ENCODE measurements at places on chromosomes 5 and 9.

- DNase-seq, result no peak
Measured at GRCh38 chr9:132983491-132984201, 5.2 kb downstream of the GFI1B start.

DNA sequence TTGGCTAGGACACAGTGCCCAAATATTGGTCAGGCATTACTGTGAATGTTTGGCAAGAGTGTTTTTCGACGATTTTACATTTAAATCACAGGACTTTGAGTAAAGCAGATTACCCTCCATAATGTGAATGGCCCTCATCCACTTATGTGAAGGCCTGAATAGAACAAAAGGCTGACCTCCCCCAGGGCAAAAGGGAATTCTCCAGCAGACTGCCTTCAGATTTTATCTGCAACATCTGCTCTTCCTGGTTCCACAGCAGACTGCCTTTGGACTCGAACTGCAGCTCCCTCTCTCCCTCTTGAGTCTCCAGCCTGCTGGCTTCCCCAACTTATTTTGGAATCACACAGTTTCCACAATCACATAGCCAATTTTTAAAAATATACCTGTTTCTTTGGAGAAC, 7.1 kb upstream of the TMEM215 start:
- DNase-seq, result no peak

GRCh38 chr9:2125906-2126305, 110.8 kb downstream of the SMARCA2 start:
- no peak for DNase-seq

GRCh38 chr9:134688661-134689320, 47.2 kb downstream of the COL5A1 start:
- no peak for DNase-seq

DNA sequence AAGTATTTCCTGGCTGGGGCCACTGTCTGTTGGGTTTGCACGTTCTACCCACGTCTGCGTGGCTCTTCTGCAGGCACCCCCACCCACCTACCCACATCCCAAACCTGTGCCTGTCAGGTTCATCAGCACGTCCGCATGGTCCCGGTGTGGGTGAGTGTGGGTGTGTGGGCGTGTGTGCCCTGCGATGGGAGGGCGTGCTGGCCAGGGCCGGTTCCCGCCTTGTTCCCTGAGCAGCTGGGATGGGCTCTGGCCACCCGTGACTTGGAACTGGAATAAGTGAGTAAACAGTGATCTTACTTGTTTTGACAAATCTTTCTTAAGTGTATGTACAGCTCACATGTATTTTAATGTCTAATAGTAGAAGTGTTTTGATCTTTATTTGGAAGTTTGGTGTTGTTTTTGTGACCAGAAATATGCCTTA, 20.4 kb downstream of the ERGIC1 start:
- no peak for DNase-seq

DNA sequence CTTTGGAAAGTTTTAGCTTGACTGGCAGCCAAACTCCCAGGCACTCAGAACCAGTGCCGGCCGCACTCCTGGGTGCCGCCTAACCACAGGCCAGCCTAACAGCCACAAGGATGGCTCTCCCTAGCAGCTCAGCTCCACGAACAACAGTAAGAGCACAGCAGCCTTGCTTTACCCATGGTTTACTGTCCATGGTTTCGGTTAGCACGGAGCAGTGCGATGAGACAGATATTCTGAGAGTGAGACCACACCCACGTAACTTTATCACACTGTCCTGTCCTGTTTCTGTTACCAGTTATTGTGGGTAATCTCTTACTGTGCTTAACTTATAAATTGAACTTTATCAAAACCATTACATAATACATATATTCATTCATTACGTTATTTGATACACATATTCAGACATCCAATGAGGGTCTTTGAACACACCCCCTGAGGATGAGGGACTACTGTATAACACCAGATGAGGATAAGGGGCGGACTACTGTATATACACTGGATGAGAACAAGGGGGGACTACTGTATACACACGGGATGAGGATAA, 12.4 kb downstream of the CLPTM1L start:
- no peak for DNase-seq

GRCh38 chr5:104977529-104977928, 1414.9 kb upstream of the NUDT12 start:
- no peak for DNase-seq

DNA sequence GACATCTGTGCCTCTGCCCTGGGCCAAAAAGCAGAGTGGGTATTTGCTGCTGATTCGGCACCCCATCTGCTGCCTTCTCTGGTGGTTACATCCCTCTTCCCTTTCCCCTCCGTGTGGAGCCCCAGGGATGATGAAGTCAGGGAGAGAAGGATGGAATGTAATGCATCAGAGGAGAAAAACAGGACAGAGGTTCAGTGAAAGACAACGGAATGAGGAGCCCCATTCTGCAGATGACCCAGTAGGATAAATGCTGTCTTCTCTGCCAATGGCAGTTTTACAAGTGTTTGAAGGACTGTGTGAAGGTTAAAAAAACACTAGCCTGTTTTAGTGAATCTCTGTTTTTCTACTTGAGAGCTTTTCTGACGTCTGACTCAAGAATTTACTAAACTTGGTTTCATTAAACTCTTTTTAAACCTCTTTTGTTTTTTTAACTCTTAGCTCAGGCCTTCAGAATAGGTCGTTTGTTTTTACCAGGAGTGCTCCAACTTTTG, 86.3 kb downstream of the NLN start:
- no peak for DNase-seq

GRCh38 chr9:2024888-2025782, 10.0 kb downstream of the SMARCA2 start:
- no peak for DNase-seq

- no peak for DNase-seq
Measured at GRCh38 chr5:163821142-163821541, 315.7 kb downstream of the MAT2B start.

GRCh38 chr5:149838881-149839739, 105.5 kb downstream of the PDE6A start:
- DNase-seq, result no peak

- DNase-seq, result no peak
Measured at GRCh38 chr9:98380065-98380681, 124.7 kb upstream of the TBC1D2 start.

DNA sequence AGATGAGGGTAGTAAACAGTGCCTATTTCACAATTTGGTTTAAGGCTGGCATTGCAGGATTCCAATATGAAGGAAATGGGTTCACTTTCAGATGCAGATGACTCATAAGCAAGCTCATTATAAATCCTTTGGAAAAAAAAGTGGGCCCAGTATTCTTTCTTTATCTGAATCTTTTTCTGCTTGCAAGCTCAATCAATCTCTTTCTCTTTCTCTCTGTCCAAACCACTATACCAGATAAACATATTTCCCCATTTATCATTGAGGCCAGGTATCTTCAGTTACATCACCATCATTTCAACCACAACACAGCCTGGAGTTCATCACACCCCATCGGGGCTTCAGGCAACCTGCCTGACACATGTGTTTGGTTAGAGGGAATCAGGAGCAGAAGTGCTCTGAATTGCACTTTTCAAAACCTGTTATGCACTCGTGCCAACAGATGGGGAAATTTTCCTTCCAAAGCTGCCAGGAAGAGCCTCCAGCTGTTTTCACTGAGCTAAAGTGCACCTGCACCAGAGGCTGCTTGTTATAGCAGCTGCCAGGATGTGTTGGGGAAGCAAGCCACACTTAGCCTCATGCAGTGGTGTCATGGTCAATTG, 30.0 kb upstream of the MAMDC2 start:
- no peak for DNase-seq

GRCh38 chr5:60352992-60353599, 346.9 kb downstream of the DEPDC1B start:
- no peak for DNase-seq

DNA sequence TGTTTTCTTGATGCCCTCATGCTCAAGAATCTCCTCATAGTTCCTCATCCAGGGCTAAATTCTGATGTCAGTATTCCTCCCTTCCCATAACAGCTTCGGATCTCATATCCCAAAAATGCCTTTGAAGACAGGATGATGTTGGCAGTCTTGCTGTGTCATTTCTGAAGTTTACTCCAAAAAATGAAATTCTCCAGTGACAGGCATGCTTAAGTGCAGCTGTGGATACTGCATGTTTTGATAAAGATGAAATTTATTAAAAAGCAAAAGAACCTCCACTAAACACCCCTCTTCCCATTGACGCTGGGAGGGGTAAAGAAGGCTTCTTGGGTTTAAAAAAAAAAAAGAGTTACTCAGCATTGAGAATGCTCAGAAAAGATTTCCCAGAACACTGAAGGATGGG, 43.1 kb downstream of the NDST1 start:
- no peak for DNase-seq

DNA sequence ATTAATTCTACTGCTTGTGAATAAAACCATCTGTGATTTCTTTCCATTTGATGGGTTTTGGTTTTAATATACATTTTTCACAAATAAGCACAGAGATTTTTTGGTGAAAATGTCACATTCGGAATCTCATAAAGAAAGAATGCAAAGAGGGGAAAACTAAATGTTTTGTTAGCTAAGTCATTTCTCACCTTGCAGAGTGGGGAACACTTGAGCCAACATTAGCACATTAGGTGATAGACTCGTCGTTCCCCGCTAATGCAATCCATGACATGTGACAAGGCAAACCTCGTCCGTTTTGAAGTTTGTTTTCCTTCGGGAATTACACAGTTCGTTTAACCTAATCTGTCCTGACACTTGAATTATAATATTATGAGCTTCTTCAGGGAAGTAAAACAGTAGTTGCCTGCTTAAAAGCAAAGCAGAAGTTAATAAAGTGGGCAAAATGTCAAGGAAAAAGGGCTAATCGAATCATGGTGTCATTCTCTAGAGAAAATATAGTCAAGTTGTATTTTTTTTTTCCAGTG, 95.8 kb upstream of the LMX1B start:
- no peak for DNase-seq

GRCh38 chr9:18485714-18486113, 11.8 kb downstream of the ADAMTSL1 start:
- no peak for DNase-seq

GRCh38 chr5:101437351-101437750, 534.3 kb upstream of the ST8SIA4 start:
- no peak for DNase-seq

DNA sequence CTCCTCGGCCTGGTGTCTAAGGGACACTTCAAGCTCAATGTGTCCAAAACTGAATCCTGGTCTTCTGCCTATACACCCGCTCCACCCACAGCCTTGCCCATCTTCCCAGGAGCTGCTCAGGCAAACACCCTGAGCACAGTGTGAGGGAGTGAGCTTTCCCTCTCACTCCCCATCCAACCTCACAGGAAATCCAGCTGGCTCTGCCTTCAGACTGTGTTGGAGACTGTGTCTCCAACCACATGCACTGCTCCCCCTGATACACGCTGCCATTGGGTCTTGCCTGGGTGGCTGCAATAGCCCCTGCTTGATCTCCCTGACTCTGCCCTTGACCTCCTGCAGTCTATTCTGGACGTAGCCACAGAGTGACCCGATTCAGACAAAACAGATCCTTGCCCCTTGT, 319.5 kb upstream of the MSX2 start:
- no peak for DNase-seq

- DNase-seq, result no peak
Measured at GRCh38 chr9:112170968-112171367, 4.1 kb downstream of the SUSD1 start.

DNA sequence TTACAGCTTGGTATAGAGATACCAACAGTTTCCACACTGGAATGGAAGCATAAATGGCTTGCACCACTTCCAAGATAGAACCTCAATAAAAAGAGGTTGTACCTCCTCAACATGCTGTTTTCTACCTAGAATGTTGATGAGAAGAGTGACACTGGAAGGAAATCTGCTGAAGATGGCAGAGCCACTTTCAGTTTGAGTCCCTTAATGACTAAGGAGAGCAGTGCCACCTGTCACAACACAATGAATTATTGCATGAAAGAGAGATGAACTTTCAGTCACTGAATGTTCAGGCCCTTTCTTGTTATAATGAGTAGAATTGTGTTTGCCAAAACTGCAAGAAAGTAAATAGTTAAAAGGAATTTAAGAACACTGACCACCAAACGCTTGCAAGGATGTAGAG, 958.5 kb downstream of the DTWD2 start:
- no peak for DNase-seq

DNA sequence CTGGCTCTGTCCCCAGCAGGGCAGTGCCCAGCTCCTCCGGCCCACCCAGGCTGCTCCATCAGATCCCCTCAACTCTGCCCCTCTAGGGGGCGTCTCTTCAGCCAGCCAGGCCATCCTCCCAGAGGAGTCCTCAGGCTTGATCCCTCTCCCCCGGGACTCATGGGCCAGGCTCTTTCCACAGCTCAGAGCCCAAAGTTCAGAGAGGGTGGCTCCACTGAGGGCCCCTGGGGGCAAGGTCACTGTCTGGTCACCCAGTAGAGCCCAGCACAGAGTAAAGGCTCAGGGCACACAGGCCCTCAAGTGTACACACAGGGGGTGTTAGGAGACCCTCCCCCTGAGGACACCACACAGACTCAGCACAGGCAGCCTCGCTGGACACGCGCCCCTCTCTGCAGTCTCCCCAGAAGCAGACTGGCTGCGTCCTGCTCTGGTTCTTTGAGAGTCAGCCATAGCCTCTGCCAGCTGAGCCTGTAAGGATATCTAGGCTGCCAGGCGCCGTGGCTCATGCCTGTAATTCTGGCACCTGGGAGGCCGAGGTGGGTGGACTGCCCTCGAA, 64.8 kb downstream of the PAX5 start:
- no peak for DNase-seq

GRCh38 chr9:78325343-78325742, 28.4 kb downstream of the PSAT1 start:
- DNase-seq, result peak; percentile 87

GRCh38 chr5:156126716-156127115, 200.2 kb upstream of the SGCD start:
- no peak for DNase-seq

GRCh38 chr5:123438902-123439301, 15.7 kb upstream of the CEP120 start:
- no peak for DNase-seq

DNA sequence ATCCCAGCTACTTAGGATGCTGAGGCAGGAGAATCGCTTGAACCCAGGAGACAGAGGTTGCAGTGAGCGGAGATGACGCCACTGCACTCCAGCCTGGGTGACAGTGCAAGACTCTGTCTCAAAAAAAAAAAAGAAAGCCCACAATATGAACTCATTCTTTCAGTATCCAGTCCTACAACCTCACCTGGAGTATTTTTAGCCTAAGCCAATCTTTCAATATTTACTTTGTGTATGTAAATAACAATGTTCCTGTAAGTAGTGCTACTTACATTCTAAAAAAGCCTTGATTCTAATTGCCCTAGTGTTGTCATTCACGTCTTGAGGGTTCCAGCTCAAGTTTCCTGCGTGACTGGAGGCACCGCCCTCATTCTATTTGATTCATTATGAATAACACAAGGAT, 62.0 kb downstream of the BHMT start:
- DNase-seq, result no peak

- no peak for DNase-seq
Measured at GRCh38 chr5:138488481-138488945, 23.2 kb downstream of the EGR1 start.

GRCh38 chr5:108798513-108799265, 51.0 kb downstream of the FER start:
- no peak for DNase-seq

GRCh38 chr9:73565833-73566465, 414.3 kb downstream of the ANXA1 start:
- DNase-seq, result no peak

- DNase-seq, result no peak
Measured at GRCh38 chr9:74083681-74084433, 413.3 kb upstream of the RORB start.

GRCh38 chr9:86979657-86980056, 32.4 kb upstream of the GAS1 start:
- no peak for DNase-seq

All from esophagus muscularis mucosa (tissue), 4 donors.